Mesothelial cell of epicardium (in vitro differentiated cells): ENCODE measurements at places on chromosomes 16 and 17.
A peak's percentile ranks its signal among the peaks of the same experiment; 100 is the strongest.

GRCh38 chr16:85759631-85760419 is 8.9 kb upstream of the C16orf74 start:
- no peak overlapping the region for H3K4me3 ChIP-seq
- no peak overlapping the region for H3K27ac ChIP-seq
- peaks cover 25% of the 10 kb centered on the region for H3K27me3 ChIP-seq
- no peaks in the 10 kb centered on the region for H3K36me3 ChIP-seq

DNA sequence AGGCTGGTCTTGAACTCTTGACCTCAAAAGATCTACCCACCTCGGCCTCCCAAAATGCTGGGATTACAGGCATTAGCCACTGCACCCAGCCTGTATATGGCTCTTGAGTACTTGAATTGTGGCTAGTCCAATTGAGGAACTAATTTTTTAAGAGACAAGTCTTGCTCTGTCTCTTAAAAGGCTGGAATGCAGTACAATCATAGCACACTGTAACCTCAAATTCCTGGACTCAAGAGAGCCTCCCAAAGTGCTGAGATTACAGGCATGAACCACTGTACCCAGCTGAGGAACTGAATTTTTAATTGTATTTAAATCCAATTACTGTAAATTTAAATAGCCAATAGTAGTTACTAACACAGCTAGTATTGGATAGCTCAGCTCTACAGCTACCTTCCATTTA is 50.6 kb downstream of the MED13 start:
- H3K36me3 ChIP-seq = peaks cover 52% of the 10 kb centered on the region
- no peak overlapping the region for H3K4me3 ChIP-seq
- no peak for DNase-seq
- no peaks in the 10 kb centered on the region for H3K4me1 ChIP-seq
- no peaks in the 10 kb centered on the region for H3K27me3 ChIP-seq

GRCh38 chr16:75644240-75645012 is 3.0 kb downstream of the KARS1 start:
- H3K4me1 ChIP-seq = peaks cover 18% of the 10 kb centered on the region
- no peak for DNase-seq
- no peak overlapping the region for H3K27ac ChIP-seq
- H3K36me3 ChIP-seq = peaks cover 21% of the 10 kb centered on the region
- no peaks in the 10 kb centered on the region for H3K27me3 ChIP-seq

DNA sequence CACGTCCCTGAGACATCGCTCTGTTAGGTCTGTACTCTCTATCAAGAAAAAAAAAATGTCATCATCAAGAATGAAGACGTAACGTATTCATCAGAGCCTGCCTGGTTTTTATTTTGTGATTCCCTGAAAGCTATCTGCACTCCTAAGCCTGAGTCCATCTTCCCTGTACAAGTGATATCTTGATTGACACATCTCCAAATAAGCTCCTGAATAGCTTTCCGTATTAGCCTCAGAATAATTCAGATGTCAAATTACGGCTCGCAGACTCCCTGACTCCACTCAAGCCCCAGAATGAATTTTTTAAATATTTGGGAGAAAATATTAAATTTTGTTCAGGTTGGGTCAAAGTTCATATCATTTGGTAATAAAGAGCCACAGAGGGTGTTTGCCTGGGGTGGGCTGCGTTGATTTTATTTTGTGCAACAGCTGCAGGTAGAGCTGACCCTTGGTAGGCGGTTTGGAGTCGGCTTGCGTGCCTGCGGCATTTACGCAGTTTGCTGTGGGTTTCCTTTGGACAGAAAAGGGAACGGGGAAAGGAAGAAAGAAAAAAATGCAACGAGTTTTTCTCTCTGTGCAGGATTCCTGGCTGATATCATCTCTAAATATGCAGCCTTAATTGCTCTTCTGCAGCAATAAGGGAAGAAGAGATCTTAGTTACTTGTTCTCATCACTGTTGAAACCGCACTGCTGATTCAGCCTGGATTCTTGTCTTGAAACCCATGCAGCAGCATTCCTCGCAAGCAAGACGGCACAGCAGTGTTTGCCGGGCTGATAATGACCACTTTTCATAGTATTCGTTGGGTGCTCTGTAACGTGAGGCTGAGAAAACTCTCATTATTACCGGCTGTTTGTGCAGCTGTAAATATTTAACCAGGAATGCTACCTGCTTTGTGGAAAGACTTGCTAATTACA is 114.7 kb downstream of the IRX3 start:
- H3K4me3 ChIP-seq = peak overlapping the region; percentile 24
- no peak for DNase-seq
- no peaks in the 10 kb centered on the region for H3K27me3 ChIP-seq
- H3K36me3 ChIP-seq = no peaks in the 10 kb centered on the region

- no peak overlapping the region for H3K27ac ChIP-seq
- H3K4me1 ChIP-seq = no peaks in the 10 kb centered on the region
- H3K27me3 ChIP-seq = no peaks in the 10 kb centered on the region
- no peak overlapping the region for H3K4me3 ChIP-seq
- DNase-seq = no peak
- H3K36me3 ChIP-seq = peaks cover 28% of the 10 kb centered on the region
Observed at GRCh38 chr17:64579917-64580316, 73.1 kb downstream of the CEP95 start.

- no peaks in the 10 kb centered on the region for H3K27me3 ChIP-seq
- peaks cover 63% of the 10 kb centered on the region for H3K4me1 ChIP-seq
- no peak for DNase-seq
- H3K36me3 ChIP-seq = peaks cover 6% of the 10 kb centered on the region
- H3K4me3 ChIP-seq = no peak overlapping the region
Observed at GRCh38 chr17:27496437-27496943, 40.2 kb downstream of the KSR1 start.

- H3K36me3 ChIP-seq = peaks cover 2% of the 10 kb centered on the region
- H3K4me1 ChIP-seq = no peaks in the 10 kb centered on the region
- DNase-seq = no peak
- H3K27me3 ChIP-seq = no peaks in the 10 kb centered on the region
Observed at GRCh38 chr17:21689604-21690003, 2.7 kb upstream of the KCNJ18 start.

GRCh38 chr17:1022278-1023024 is 25.5 kb downstream of the TIMM22 start:
- H3K27me3 ChIP-seq = no peaks in the 10 kb centered on the region
- H3K4me3 ChIP-seq = no peak overlapping the region
- H3K36me3 ChIP-seq = peaks cover 13% of the 10 kb centered on the region
- DNase-seq = no peak

DNA sequence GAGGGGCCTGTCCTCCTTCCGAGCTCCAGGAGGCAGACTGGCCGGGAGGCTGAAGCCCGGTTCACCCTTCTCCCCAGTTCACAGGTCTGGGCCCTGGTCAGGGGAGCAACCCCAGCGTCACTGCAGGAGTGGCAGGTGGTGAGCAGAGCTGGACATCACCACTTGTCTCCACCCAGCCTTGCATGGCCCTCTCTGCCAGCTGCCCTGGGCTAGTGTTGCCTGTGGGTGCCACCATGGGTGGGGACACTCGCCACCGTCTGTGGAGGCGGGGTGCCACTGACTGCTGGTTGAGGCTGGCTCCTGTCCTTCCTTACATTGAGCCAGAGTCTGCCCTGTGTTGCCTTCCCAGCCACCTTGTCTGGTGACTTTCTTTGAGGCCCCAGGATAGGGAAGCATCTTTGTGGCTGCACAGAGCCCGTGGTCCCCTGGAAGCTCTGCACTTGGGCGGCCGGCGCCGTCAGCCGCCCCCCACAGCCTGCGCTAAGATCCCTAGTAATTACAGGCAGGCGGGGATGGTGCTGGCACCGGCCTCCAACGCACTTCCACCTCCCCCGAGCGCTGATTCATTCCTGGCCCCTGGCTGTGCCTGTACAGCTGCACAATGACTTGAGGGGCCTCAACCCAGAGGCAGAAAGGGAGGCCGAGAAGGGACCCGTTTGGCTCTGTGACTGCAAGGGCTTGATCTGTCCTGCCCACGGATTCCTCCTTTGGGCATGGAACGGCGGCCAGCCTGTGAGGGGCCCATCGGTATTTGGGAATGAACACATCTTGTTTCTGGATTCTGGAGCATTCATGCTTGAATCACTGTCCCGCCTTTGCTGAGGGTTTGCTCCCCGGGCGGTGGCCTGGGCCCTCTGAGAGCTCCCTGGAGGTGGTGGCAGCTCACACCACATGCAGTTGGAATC is 5.2 kb downstream of the BAIAP2 start:
- no peaks in the 10 kb centered on the region for H3K27me3 ChIP-seq
- H3K4me1 ChIP-seq = peaks cover 68% of the 10 kb centered on the region
- peak overlapping the region; percentile 85 for H3K27ac ChIP-seq

- H3K27me3 ChIP-seq = peaks cover 6% of the 10 kb centered on the region
- no peak overlapping the region for H3K27ac ChIP-seq
- H3K4me3 ChIP-seq = no peak overlapping the region
- no peak for DNase-seq
Observed at GRCh38 chr17:33124871-33125551, 133.4 kb downstream of the SPACA3 start.

DNA sequence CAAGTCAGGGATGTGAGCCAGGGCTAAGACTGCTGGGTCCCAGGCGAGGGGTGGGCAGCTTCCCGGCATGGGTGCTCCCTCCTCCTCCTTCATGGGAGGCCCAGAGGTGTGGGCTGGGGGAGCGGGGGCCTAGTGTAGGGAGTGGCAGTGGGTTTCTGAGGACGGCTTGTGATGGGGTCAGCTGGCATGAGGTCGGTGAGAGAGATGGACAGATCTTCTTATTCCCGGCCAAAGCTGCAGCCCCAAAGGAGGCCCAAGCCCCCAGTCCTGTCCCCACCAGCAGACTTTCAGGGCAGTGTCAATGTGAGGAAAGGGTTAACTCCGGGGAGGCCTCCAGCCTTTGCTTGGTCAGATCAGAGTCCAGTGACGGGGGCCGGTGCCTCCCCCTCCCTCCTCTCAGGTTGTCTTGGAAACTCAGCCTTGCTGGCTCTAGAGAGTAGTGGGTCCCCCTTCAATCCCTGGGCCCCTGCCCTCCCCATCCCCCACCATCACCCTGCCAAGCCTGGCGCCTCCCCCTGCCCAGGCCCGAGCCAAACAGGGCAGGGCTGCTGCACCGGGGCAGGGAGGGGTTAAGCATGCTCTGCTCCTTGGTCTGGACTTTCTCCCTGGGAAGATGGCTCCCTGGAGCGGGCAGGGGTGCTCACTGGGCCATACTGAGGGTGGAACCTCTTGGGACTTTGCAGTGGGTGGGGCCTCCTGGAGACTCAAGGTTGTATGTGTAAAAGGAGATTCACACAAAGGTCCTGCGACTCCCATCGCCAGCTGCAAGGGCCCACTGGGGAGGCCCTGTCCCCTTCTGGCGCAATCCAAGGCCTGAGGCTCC is 12.4 kb downstream of the NAT9 start:
- no peak for DNase-seq
- H3K36me3 ChIP-seq = peaks cover 5% of the 10 kb centered on the region
- no peaks in the 10 kb centered on the region for H3K27me3 ChIP-seq

DNA sequence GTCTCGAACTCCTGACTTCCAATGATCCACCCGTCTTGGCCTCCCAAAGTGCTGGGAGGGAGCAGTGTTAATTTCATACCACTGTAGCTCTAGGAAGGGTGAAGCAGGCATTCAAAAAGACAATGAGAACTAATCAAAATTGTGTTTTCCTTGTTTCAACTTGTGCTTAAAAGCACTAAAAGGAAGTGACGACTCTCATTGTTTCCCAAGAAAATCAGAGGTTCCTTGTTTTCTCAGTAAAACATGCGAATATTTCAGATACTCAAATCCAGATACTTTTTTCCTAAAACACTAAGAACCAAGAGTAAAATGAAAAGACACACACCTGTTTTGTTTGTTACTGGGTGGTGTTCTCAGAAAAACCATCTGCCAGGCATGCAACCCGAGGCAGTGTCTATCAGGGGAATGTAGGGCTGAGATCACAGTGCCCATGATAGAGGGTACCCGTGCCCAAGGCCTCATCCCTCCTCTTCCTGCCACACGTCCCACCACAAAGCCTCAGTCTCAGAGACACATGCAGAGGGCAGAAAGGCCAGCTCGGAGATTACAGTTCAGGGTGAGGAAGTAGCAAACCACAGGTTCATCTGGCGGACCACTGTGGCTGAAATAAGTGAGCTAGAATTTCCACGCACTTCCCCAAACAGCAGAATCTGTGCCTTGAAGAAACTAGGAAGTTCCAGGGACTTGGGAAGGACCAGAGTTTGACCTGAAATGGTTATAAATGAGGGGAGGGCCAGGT is 33.7 kb downstream of the GINS3 start:
- no peaks in the 10 kb centered on the region for H3K36me3 ChIP-seq
- no peak overlapping the region for H3K4me3 ChIP-seq
- DNase-seq = no peak
- no peaks in the 10 kb centered on the region for H3K4me1 ChIP-seq

DNA sequence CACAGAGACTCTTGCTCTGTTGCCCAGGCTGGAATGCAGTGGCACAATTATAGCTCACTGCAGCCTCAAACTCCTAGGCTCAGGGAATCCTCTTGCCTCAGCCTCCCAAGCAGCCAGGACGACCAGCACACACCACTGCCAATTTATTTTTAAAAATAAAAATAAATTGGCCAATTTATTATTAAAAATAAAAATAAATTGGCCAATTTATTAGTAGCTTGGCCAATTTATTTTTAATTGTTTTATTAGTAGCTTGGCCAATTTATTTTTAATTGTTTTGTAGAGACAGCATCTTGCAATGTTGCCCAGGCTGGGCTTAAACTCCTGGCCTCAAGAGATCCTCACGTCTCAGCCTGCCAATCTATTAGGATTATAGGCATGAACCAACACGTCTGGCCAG is 184.3 kb downstream of the FTO start:
- no peak overlapping the region for H3K27ac ChIP-seq
- H3K4me1 ChIP-seq = peaks cover 27% of the 10 kb centered on the region
- H3K36me3 ChIP-seq = peaks cover 19% of the 10 kb centered on the region
- no peak for DNase-seq
